ENCODE measurements at places on chromosomes 7 and 10.

GRCh38 chr7:36784991-36785940, 61.0 kb upstream of the AOAH start:
- peak; percentile 81 for DNase-seq

- DNase-seq: no peak
Measured at GRCh38 chr10:108735380-108735779, 1187.9 kb downstream of the XPNPEP1 start.

- no peak for DNase-seq
Measured at GRCh38 chr7:105141068-105141467, 127.1 kb downstream of the KMT2E start.

DNA sequence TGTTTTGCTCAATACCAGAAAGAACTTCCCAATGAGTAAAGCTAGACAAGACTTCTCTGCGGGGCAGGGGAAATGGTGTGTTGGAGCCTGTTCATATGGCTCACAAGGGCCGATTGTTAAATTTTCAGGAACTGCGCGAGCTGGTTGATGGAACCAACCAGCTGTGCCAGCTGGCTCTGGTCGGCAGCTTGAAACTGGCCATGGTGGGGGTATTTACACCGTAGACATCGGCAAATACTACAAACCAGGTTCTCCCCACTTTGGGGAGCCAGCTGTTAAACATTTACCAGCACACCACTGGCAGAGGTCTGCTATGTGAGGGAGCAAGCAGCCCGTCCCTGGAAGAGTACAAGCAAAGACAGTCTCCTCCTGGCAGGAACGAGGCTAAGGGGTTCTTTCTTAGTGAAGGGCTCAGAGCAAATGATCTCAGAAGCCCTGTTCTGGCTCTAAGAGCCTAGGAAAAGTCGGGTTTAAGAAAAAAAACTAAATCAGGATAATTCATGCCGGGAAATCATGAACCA, 8.8 kb upstream of the ZMIZ1 start:
- no peak for DNase-seq

DNA sequence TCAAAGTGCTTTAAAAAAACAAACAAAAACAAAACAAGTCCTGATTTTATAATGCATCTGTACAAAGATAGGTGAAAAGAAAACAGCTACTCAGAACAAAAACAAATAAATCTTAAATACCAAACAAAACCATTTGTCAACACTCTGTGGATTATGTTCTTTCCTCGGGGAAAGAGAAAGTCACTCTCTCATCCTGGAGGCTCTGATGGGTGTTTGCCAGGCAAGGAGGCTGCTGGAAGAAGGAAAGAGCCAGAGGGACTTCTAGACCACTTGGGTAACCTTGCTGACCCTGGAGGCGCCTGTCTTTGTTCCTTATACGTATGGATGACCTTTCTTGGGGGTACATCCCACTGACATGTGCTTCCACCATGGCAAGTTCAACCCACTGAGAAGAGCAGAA, 92.8 kb downstream of the ZRANB1 start:
- no peak for DNase-seq

DNA sequence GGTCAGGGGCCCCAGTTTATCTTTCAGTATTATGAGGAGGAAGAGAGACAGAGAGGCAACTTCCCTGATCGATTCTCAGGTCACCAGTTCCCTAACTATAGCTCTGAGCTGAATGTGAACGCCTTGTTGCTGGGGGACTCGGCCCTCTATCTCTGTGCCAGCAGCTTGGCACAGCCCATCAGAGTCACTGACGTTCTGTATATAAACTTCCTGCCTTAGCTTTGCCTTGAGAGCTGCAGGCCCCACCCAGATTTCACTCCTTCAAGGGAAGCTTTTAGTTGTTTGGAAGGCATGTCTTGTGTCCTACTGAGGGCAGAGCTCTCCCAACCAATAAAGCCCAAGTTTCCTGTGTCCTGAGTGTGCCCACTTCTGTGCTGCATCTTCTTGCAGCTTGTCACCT, 242.5 kb upstream of the PRSS58 start:
- no peak for DNase-seq

GRCh38 chr10:71852355-71852937, 1.4 kb upstream of the PSAP start:
- peak; percentile 83 for DNase-seq

GRCh38 chr10:123583639-123584418, 82.3 kb upstream of the GPR26 start:
- peak; percentile 18 for DNase-seq

GRCh38 chr7:51316666-51317581, at the start of gene COBL:
TSS of gene COBL (minus strand) at chr7:51316809. CDS start at chr7:51316633, 176 bp downstream.
- no peak for DNase-seq

DNA sequence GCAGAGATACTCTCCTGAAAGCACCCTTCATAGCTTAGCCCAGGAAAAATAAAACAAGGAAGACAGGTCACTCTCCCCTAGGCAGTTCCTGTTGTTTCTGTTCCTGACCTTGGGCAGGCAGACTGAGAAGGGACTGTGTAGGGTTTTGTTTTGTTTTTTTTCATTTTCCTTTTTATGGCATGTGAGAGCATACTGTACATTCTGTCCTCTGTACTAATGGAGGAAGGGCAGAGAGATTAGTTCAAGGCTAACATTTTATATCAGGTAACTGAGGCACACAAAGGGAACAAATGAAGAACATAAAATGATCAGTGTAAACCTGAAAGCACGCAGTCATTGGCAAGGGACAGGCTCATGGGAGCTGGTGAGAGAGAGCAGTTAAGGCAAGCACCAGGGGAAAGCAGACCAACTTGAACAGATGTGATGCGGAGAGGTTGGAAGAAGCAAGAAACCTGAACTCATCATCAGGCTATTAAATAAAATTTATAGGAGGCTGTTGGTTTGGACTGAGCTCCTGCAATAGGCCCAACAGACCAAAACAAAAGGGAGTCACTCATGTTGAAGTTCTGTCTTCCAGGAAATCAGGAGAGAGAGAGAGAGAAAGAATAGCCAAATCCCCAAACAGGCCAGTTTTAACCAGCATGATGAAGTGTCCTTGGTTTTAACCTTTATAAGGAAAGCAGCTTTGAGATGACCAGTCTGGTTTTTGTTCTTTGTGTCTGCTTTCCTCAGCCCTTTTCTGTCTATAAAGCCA, 34.1 kb upstream of the PDCD4 start:
- DNase-seq: no peak
